ENCODE measurements at places on chromosomes 16 and 17.
A peak's percentile ranks its signal among the peaks of the same experiment; 100 is the strongest.

DNA sequence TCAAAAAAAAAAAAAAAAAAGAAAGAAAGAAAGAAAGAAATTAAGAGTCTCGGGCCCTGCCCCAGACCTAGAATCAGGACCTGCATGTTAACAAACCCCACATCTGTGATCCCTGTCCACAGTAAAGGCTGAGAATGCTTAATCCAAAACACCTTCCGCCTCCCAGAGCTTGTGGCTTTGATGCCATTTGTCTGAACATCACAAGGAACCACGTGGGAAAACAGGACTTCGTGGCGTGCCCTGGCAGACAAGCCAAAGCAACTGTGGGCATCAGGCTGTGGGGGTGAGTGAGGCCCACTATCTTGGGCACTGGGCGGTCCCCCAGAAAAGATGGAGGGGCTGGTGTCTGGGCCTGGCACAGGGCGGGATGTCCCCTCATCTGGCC is 173.4 kb upstream of the CIBAR2 start:
- no peak for DNase-seq

GRCh38 chr17:50866950-50867362 is 802 bp upstream of the TOB1 start:
- DNase-seq: peak; percentile 92

GRCh38 chr17:50865060-50865867 is 890 bp downstream of the TOB1 start:
- peak; percentile 82 for DNase-seq

- no peak for DNase-seq
These were observed 48.4 kb downstream of the RNF157 start for GRCh38 chr17:76191896-76192295.

DNA sequence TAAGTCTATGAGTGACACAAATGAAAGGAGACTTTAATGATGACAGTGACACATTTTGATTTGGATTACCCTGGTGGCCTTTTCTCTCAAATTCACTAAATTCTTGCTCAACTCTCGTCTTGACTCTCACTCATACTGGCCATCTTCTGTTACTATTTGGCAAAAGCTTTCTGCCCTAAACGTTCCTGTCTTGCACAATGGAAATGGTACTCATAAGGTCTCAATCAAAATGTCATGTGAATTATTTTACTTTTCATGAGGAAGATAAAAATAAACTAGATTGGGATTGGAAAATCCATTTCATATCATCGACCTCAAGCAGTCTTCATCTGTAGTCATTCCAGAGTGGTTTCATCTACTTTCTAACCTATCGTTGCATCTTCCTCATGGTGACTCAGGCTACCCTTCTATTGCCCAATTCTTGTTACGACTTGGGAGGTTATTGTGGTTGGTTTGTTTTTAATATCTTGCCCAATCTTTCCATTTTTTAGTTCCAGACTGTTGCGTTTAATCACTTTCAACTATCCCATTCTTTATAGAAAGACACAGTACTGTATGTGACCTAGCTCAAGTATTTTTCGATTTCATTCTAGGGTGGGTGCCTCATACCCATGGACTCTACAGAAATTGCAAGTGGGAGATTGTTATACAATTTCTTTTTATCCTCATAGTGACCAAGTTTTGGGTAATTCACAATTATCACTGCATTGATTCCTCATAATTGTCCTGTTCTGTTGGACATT is 317.2 kb upstream of the KCNJ16 start:
- no peak for DNase-seq

DNA sequence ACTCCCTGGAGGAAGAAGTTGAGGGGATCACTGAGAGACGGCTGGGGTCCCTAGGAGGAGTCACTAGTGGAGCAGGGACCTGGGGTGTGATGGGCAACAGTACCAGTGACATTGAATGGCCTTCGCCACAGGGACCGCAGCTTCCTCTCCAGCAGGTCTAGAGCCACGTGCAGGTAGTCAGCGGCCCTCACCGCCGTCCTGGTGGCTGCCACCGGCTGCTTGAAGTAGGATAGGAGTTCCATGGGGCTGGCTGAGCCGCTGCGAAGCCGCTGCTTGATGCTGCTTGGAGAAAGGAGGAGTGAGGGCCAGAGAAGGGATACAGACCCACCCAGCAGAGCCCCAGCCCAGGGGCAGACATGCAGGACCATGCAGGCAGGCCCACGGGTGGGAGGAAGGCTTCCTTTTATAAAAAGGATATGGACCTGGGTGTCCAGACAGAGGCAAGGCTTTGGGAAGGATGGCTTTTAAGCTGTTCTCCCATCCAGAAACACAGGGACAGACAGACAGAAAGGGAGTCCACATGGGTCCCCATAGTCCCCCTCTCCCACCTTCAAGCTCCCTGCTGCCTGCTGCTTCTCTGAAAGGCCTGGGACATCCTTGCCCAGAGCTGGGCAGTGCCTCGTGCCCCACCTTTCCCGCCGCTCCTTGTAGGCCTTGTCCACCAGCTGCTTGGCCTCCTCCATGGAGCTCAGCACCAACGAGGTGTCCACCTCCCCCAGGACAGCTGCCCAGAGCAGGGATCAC is 827 bp downstream of the MPO start:
- DNase-seq: no peak

DNA sequence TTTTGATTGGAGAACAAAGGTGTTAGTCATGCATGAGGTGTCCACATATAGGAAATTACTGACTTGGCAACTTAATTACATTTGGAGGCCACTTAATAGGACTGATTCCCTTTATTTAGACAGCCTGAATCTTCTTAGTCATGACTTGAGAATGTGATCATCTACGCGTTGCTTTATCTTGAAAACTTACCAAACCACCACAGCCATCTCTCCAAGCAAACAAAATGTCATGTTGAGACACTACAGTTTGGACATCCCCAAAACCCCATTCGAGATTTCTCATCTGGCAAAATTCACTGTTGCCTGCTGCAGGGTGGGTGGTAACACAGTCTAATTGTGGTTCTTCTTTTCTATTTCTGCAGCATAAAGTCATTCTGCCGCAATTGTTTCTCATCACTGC is 176.5 kb upstream of the CDH5 start:
- no peak for DNase-seq

DNA sequence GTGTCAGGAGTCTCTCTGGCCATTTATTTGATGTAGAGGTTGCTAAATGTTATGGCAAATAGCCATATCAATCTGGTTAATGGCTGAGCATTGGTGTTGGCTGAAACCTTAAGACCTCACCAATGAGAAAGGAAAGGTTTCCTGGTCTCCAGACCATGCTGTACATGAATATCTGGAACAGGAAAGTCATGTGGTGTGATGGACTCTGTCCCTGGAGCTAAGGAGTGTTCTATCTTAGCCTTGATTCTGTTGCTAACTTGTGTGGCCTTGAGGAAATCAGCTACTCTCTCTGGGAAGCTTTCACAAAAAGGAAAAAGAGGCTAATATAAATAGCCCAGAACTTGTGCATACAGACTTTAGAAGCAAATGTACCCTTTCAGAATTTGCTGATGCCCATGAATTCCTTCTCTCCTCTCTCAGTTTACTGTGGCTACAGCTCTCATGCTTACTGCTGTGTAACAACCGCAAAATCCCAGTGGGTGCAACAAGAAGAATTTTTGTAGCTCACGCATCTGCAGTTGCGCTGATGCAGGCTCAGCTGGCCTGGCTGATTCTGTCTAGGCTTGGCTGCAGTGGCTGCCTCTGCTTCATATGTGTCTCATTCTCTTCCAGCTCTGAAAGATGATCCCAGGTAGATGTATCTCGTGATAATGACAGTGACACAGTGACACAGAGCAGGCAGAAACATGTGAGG is 287.5 kb downstream of the NPIPA8 start:
- DNase-seq: no peak

DNA sequence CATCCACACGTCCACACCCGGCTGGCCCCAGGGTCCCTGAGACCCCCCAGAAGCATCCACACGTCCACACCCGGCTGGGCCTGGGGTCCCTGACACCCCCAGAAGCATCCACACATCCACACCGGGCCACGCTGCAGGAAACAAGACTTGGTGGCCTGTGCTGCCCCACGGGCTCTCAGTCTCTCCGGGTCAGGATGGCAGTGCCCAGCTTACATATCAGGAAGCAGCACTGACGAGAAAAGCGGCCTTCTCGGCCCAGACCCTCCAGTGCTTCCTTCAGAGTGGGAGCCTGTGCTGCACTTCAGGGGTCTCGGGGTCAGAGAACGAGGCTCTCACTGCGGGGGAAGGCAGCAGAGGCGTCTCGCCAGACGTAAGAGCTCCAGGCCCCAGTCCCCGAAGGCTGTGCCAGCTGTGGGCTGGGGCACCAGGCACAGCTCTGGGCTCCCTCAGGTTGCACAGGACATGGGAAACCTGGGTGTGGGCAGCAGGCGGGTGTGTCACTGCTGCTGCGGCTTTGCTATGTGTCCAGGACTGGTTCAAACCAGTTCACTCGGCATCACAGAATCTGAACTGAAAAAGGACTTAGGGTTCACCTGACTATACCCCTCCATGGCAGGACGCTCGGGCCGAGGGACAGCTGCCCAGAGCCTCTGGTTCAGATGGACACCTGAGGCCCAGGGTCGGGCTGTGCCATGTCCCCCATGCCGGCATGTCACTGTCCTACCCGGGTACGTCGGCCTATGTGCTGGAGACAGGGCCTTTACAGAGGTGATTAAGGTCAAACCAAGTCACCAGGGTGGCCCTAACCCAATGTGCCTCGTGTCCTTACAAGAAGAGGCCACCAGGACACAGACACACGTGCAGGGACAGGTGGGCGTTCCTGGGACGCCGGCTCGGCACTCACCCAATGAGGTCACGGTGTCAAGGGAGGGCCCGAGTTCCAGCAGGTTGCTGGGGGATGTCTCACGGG is 40.2 kb upstream of the CHMP6 start:
- no peak for DNase-seq

GRCh38 chr17:31095236-31096105 is 694 bp downstream of the NF1 start:
- peak; percentile 88 for DNase-seq

- no peak for DNase-seq
These were observed 33.6 kb downstream of the CPNE2 start for GRCh38 chr16:57125969-57126368.

GRCh38 chr17:76484228-76484725 is 16.9 kb downstream of the AANAT start:
- no peak for DNase-seq

- no peak for DNase-seq
These were observed 30.8 kb downstream of the BEAN1 start for GRCh38 chr16:66457888-66458287.

GRCh38 chr17:73414171-73414955 is 102.6 kb upstream of the CDC42EP4 start:
- DNase-seq: no peak

GRCh38 chr17:44105941-44106340 is 17.5 kb downstream of the HDAC5 start:
- peak; percentile 82 for DNase-seq

DNA sequence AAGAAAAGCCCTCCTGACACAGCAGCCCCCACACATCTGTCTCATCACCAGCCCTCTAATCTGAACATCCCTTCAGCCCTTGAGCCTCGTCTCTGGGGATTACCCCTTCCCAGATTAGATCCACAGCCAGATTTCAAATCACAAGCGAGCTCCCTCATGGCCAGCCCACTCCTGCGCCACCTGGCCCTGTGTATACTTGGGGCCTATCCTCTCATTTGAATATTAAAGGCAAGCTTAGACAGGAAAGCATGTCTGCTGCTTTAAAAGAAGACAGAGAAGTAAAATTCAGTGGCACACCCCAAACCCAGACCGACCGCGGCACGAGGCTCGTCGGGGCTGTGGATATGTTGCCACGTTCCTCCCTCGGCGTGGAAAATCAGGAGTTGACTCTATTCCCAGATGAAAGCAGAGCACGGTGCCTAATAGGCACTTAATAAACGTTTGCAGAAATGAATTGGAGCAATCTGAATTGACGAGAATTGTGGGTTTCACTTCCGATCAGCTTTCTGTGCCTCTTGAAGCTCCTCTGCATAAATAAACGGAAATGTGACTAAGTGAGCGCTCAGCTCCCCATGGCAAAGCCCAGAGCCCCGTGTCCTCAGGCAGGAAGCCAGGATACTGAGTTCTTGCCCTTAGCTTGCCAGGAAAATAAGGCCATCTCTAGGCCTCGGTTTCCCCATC is 108.0 kb downstream of the CCDC182 start:
- DNase-seq: peak; percentile 100

DNA sequence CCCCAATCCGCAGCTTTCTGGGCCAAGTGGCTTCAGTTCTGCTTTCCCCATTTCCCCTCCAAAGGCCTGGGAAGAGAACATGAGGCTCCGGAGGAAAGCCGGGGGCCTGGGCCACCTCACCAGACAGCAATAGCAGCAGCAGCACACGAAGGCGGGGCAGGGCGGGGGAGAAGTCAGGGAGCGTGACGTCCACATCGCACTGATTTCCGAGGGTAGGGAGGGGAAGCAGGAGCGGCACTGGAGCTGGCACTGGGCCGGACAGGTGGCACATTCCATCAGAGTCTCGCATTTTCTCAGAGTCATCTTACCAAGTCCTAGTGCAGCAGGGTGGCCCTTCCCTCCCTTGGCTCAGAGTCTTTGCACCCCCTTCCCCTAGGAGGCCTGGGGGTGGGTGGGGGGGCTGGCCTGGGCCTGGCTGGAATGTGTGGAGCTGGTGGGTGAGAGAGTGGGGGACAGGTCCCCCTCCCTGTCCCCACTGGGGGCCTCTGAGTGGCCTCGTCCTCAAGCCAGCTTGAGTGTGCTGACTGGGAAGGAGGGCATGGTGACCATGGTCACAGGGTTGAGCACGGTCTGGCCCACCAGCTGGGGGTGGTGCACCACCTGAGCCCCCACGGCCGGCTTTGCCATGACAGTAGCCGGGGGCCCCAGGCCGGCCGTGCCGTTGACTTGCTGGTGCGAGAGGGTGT is 14.3 kb downstream of the MNT start:
- no peak for DNase-seq

GRCh38 chr17:58991718-58992331 is 114.9 kb downstream of the TRIM37 start:
- no peak for DNase-seq

Measured in NCI-H82 (cell line).